ENCODE measurements at places on chromosomes 7 and 10. TPM values are rescaled to one million over a fixed set of nuclear protein-coding genes. Genes with fewer than 3 reads are reported as not detected.

RNF133 gene
- total RNA-seq = 0.69 TPM

CYP2C19 gene
- total RNA-seq = 4.5 TPM

TBC1D12 gene
- 6.1 TPM for total RNA-seq

FAM25G gene
- not detected for total RNA-seq

CHN2 gene
- 9.7 TPM for total RNA-seq

NEBL gene
- total RNA-seq = 12.7 TPM

DNA sequence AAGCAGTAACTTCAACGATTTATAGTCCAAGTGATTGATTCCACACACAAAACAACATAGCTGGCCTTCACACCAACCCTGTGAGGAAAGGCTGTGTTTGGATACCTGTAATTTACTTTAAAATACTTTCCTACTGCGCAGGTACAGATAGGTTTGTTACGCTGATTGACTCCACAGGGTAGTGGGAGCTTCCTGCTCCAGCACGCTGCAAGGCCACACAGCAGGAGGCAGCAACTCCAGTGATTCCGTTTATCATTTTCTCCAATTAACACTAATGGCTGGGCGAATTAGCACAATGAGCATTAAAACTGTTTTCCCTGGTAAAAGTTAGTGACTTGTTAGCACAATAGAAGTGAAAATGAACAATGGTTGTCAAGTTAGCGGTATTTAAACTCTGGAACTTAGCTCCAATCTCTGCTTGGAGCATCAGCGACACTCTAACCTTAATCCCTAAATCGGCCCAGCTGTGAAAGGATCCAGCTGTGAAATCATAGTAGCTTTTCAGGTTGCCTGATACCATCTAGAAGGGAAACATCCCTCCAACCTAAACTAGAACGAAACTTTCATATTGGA is 959 bp downstream of the DCLRE1C start:
- peaks cover 27% of the 10 kb centered on the region for H3K36me3 ChIP-seq
- peaks cover 14% of the 10 kb centered on the region for H3K4me1 ChIP-seq
- H3K27me3 ChIP-seq = no peaks in the 10 kb centered on the region

GRCh38 chr7:93226310-93226709 is at the start of gene HEPACAM2:
HEPACAM2 (minus strand) TSS chr7:93226469.
- no peak within 1 kb of the TSS for H3K4me3 ChIP-seq
- no peaks in the 10 kb centered on the region for H3K4me1 ChIP-seq
- DNase-seq = no peak
- H3K27ac ChIP-seq = no peak within 1 kb of the TSS

- H3K4me1 ChIP-seq = no peaks in the 10 kb centered on the region
- H3K27ac ChIP-seq = no peak overlapping the region
These were observed 114.2 kb upstream of the FAM3C start for GRCh38 chr7:121510302-121510701.

DNA sequence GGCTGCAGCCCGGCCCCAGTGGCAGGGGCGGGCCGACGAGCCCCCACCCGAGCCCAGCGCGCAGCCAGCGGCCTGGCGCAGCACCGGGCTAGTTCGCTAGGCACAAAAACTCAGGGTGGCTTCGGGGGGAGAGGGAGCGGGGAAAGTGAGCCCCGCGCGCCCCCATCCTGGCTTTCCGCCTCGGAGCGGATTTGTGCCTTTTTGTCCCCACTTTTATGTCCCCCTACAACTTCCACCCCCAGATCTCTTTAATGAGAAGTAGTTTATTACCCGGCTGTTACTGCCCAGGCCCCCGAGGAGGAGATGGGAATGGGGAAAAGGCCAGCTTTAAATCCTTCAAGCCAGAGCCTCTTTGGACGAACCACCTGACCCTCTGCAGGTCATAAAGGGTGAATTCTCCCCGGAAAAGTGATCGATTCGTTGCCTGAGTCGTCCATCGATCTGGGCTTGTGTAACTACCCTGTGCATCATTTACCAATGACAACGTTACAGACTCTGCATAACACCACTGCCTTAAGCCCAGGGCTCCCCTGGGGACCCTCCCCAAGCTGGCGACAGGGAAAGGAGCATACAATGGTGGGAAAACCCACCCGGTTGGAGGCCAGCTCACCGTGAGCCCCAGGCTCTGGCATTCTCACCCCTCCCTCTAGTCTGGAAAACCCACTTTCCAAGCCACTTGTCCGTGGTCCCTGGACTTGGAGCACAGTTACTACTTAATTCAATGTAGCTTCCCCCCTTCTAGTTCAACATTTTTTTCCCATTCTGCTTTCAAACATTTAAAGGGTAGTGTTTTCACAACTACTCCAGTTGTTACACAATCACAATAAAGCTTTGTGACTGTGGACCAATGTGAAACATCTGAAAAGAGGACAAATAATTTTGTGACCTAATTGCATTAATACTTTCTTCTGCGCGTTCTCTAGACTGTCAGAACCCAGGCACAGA is 748 bp upstream of the SH3PXD2A start:
- DNase-seq = peak; percentile 13
- H3K4me3 ChIP-seq = peak overlapping the region; percentile 39
- no peak overlapping the region for H3K27ac ChIP-seq
- H3K27me3 ChIP-seq = peaks cover 45% of the 10 kb centered on the region
- H3K4me1 ChIP-seq = peaks cover 8% of the 10 kb centered on the region

DNA sequence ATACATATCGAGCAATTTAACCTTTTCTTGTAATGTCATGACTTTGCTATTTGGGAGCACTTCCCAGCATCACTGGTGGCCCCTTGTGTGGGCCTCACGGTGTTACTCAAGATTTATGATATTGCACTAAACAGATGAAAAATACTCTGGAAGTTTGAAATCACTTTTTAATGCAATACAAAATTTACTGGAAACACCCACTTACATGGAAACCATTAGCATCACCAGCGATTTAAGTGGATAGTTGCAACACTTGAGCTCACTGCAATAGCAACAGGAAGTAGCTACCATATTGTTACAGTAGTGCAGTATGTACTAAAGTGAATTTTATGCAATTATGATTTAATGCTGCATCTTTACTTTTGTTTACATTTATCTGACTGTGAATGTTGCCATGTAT is 184.4 kb downstream of the MDFIC start:
- H3K4me3 ChIP-seq = no peak overlapping the region
- H3K4me1 ChIP-seq = peaks cover 4% of the 10 kb centered on the region
- no peaks in the 10 kb centered on the region for H3K36me3 ChIP-seq
- no peak for DNase-seq

- no peak overlapping the region for H3K4me3 ChIP-seq
- no peaks in the 10 kb centered on the region for H3K27me3 ChIP-seq
- DNase-seq = no peak
- H3K4me1 ChIP-seq = peaks cover 7% of the 10 kb centered on the region
These were observed 20.0 kb downstream of the XPNPEP1 start for GRCh38 chr10:109902992-109903947.

- peak overlapping the region; percentile 81 for H3K4me3 ChIP-seq
- H3K27ac ChIP-seq = no peak overlapping the region
- peaks cover 57% of the 10 kb centered on the region for H3K36me3 ChIP-seq
These were observed 441 bp downstream of the BMI1 start for GRCh38 chr10:22321156-22321923.

DNA sequence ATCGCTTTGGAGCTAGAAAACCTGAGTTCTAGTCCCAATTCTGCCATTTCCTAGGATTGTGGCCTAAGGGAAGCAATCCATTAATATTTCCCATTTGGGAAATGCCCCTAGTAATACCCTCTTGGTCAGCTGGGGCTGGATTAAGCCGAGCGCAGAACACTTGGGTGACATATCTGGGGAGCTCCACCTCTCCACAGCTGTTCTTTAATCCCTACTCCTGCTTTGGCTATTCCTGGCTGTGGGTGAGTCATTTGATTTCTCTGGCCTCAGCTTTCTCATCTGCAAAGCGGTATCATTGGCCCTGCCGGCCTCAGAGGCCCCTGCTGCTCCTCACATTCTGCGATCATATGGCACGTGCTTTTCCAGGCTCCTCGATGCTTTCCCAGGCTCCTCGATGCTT is 108.3 kb downstream of the BUB3 start:
- no peaks in the 10 kb centered on the region for H3K27me3 ChIP-seq
- no peaks in the 10 kb centered on the region for H3K4me1 ChIP-seq
- DNase-seq = no peak
- H3K36me3 ChIP-seq = no peaks in the 10 kb centered on the region

GRCh38 chr10:58014436-58014835 is 253.3 kb downstream of the IPMK start:
- H3K27me3 ChIP-seq = no peaks in the 10 kb centered on the region
- no peak for DNase-seq
- no peaks in the 10 kb centered on the region for H3K36me3 ChIP-seq
- peak overlapping the region; percentile 20 for H3K4me3 ChIP-seq

DNA sequence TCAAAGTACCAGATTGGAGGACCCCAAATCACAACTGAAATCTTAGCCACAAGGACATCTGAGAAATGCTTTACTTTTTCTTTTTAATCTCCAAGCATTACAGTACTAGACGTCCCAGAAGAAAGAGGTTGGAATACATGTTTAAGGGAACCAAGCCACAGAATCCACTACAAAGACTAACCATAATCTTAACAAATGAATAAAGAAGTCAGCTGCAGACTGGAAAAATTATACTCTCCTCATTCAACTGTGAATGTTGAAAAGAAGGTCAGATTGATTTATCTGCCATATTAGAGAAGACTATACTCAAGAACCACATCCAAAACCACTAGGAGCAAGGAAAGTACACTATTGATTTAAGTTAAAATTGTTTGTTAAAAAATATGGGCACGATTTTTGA is 102.1 kb upstream of the ABCB5 start:
- H3K4me3 ChIP-seq = no peak overlapping the region
- no peaks in the 10 kb centered on the region for H3K36me3 ChIP-seq
- no peak overlapping the region for H3K27ac ChIP-seq
- H3K27me3 ChIP-seq = no peaks in the 10 kb centered on the region
- no peak for DNase-seq

GRCh38 chr10:11626071-11626470 is 14.6 kb upstream of the USP6NL start:
- no peak overlapping the region for H3K27ac ChIP-seq
- no peak overlapping the region for H3K4me3 ChIP-seq
- H3K36me3 ChIP-seq = no peaks in the 10 kb centered on the region

DNA sequence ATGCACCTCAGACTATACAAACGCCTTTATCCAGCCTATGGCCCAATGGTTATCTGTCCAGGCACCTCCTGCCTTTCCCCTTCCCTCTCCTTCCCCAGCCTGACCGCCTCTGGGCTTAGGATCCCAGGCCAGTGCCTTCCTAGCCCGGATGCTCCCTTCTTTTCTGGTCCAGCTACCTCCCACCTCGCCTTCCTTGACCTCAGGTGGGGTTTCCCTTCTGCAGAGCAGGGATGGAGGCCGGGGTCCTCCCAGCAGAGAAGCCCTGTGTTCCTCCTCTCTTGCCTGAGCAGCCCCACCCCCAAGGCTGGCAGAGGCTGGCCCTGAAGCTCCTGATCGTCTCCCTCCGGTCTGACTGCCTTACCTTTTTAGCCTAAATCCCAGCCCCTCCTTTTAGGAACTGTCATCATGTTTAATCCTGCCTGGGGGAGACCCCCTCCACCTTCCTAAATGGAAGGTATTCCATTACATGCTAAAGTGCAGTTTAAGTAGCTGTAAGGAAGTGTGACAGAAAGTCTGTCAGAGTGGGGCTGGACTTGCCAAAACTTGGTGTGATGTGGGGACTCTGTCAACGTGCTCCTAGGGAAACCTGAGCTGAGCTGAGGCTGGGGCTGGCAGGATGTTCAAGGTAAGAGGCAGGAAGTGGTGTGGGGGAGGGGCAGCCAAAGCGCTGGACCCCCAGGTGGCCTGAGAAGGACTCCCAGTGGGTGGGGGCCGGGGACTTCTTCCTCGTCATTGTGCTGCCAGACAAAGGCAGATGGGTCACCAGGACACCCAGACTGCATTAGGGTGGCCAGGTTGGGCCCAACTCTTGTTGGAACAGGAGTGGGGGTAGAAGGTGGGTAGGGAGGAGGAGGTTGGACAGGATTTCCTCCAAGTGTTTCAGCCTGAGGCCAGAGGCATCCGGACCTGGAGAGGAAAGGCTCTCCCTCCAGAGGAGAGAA is 39.5 kb downstream of the LBX1 start:
- H3K36me3 ChIP-seq = no peaks in the 10 kb centered on the region
- no peak overlapping the region for H3K27ac ChIP-seq
- peaks cover 28% of the 10 kb centered on the region for H3K27me3 ChIP-seq
- DNase-seq = no peak
- no peak overlapping the region for H3K4me3 ChIP-seq

DNA sequence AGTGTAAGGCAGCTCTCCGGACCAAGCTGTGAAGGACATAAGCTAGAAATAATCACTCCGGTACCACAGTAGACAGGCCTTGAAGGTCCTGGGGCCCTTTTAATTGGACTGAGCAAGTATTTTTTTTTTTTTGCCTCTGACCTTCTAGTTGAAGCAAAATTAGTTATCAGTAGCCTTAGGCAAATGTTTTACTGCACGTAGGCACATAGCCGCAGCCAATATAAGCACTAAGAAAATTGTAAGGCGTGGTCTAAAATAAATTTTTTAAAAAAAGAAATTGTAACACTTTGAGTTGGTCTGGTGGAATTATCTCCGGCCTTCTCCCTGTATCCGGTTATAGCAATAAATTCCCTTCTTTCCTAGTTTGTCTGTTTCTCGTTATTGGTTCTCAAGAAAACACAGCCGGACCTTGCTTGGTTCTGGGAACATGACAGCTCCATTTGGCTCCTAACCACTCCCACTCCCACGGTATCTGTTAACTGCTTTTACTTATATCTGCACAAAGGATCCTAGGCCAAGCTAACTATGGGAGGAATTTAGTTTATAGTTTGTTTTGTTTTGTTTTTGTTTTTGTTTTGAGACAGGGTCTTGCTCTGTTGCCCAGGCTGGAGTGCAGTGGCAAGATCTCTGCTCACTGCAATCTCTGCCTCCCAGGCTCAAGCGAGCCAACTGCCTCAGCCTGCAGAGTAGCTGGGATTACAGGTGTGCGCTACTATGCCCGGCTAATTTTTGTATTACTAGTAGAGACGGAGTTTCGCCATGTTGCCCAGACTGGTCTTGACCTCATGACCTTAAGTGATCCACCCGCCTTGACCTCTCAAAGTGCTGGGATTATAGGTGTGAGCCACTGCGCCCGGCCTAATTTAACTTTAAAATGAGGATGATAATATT is 124.4 kb upstream of the KIF5B start:
- no peaks in the 10 kb centered on the region for H3K27me3 ChIP-seq
- no peak overlapping the region for H3K27ac ChIP-seq
- no peaks in the 10 kb centered on the region for H3K4me1 ChIP-seq

GRCh38 chr7:101234636-101235035 is 3.0 kb downstream of the CLDN15 start:
- H3K4me3 ChIP-seq = no peak overlapping the region
- H3K27ac ChIP-seq = no peak overlapping the region
- peaks cover 28% of the 10 kb centered on the region for H3K36me3 ChIP-seq
- DNase-seq = no peak

- peaks cover 15% of the 10 kb centered on the region for H3K27me3 ChIP-seq
- DNase-seq = no peak
- H3K4me3 ChIP-seq = no peak overlapping the region
- no peaks in the 10 kb centered on the region for H3K4me1 ChIP-seq
- no peaks in the 10 kb centered on the region for H3K36me3 ChIP-seq
These were observed 702 bp downstream of the TMEM130 start for GRCh38 chr7:98869027-98869596.

- no peaks in the 10 kb centered on the region for H3K4me1 ChIP-seq
- DNase-seq = no peak
- H3K36me3 ChIP-seq = no peaks in the 10 kb centered on the region
- no peak overlapping the region for H3K27ac ChIP-seq
- H3K27me3 ChIP-seq = peaks cover 10% of the 10 kb centered on the region
These were observed 60.3 kb upstream of the CFAP46 start for GRCh38 chr10:133002685-133003084.
